ENCODE measurements at places on chromosomes 1 and 21.

- DNase-seq, result no peak
These were observed 56.2 kb upstream of the LBR start for GRCh38 chr1:225483818-225484656.

- no peak for DNase-seq
These were observed 2.7 kb upstream of the CFAP141 start for GRCh38 chr1:154208677-154209388.

DNA sequence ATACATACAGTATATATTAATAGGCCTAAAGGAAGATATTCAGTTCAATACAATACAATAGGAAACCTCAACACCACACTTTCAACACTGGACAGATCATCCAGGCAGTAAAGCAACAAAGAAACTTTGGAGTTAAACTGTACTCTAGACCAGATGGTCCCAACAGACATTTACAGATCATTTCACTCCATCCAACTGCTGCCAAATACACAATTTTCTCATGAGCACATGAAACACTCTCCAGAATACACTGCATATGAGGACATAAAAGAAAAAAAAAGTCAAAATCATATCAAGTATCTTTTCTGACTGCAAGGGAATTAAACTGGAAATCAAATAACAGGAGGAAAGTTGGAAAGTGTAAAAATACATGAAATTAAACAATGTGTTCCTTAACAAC, 607.5 kb upstream of the BRINP3 start:
- DNase-seq, result no peak

GRCh38 chr1:226778657-226779058, 39.6 kb upstream of the ITPKB start:
- DNase-seq, result no peak

DNA sequence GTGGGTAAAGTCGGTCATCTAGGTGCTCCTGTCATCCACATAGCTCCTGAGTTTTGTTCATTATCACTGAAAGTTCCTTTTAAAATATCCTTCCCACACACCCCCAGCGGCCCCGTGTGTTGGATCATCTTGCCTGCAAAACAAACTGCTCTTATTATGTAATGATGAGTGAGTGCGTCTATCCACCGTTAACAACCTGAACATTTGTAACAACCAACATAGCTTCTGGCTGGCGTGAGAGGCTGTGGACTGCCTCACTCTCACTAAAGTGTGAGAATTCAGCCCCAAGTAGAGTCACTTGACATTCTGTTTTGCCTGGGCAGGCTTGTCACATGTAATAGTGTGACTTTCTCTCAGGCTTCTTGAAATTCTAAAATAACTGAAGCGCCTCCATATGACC, 14.5 kb upstream of the KCNA2 start:
- DNase-seq, result no peak

DNA sequence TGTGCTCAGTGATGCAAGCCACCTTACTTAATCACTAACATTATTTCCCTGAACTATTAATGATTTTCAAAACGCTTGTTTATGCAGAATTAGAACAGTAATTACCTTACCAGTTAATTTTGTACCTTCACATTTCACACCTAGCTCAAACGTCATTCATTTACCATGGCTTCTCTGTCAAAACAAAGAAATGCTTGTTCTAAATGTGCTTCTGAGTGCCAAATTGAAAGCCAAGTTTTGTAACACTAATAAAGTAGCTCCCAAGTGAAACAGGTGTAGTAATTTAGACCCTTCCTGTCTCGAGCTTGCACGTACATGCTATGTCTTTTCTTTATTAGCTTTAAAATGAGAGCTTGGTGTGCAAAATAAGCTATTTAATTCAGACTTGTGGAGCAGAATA, 533.7 kb upstream of the PKN2 start:
- no peak for DNase-seq

GRCh38 chr1:89602871-89603404, 30.0 kb upstream of the LRRC8C start:
- no peak for DNase-seq

GRCh38 chr1:194447636-194448035, 1261.2 kb upstream of the B3GALT2 start:
- DNase-seq, result no peak

- DNase-seq, result no peak
These were observed 777 bp downstream of the FLAD1 start for GRCh38 chr1:154983776-154984466.

DNA sequence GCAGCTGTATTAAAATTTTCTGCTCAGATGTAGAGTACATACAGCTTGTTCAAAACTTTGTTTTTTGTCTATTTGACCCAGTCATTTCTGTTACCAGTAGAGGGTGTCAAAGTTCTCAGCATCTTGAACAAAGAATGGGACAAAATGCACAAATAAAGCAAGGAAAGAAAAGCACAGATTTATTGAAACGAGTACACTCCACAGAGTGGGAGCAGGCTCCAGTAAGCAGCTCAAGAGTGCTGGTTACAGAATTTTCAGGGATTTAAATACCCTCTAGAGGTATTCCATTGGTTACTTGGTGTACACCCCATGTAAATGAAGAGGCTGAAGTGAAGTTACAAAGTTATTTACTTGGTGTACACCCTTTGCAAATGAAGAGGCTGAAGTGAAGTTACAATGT, 8.9 kb upstream of the PRMT6 start:
- no peak for DNase-seq

DNA sequence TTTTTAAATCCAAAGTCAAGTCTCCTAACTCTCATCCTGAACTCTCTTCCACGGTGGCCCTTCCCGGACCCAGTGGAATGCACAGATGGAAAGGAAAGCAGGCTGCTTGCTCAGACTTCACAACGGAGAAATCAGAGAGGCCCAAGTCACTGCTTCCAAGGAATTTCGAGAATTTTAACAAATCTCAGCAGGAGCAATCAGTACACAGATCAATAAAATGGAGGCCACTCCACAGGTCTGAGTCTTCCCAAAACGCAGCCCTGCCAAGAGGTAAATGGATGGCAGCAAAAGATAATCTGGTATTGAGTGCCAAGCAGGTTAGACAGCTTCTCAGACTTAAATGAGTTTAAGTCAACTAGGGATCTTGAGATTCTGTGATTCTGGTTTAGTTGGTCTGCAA, 81.1 kb upstream of the TIAM1 start:
- DNase-seq, result no peak

DNA sequence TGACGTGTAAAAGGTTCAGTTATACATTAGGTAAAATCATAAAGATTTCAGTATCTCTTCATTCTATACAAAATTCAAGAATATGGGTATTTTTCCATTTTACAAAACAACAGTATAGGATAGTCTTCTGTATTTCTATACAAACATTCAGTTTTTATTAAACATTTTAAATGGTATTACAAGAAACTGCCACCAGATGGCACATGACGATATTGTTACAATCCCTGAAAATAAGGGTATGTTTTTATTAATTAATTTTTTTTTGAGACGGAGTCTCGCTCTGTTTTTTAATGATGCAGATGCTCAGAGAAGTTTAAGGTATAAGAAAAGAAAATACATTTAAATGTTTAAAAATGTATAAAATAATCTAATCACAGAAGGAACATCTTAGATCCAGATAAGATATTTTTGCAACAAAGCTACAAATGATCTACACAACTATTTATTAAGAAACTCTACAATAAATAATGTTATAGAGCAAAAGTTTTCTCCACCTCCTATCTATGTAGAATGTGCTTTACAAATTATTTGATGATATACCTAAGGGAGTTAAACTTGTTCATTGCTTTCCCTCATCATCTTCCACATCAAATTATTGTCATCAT, 23.5 kb upstream of the RSBN1 start:
- peak; percentile 81 for DNase-seq

- no peak for DNase-seq
These were observed 1.6 kb downstream of the PHF13 start for GRCh38 chr1:6614929-6615785.

DNA sequence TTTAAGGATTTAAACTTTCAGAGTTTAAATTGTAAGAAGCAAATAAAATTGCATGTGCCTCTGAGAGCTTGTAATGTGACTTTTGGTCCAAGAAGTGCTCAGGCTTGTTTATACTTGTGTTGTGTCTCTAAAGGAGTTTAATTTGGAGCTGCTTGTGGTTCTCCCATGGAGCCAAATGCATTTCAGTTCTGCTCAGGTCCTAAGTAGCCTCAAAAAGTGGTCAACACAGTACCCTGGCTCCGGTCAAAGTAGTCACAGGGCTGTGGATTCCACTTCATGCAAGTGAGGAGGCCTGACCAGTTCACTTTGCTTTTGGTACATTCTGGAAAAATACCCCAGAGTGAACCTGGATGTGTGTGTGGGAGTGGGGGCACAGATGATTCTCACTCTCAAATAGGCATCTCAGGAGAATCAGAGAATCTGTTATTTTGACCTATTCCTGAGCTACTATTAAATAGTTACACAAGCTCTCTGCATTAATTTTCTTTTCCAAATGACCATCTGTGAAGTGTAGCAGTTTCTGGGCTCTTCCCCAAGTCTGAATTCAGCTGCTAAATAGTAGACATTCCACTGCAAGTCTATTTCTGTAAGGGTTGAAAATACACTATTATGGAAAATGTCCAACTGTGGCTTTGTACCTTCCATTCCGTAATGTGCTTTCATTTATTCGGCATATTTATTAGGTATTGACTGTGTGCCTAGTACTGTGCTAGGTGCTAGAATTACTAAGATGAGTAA, 31.7 kb upstream of the AGO1 start:
- DNase-seq, result no peak

GRCh38 chr1:227240983-227241382, 77.3 kb downstream of the CDC42BPA start:
- DNase-seq, result no peak

DNA sequence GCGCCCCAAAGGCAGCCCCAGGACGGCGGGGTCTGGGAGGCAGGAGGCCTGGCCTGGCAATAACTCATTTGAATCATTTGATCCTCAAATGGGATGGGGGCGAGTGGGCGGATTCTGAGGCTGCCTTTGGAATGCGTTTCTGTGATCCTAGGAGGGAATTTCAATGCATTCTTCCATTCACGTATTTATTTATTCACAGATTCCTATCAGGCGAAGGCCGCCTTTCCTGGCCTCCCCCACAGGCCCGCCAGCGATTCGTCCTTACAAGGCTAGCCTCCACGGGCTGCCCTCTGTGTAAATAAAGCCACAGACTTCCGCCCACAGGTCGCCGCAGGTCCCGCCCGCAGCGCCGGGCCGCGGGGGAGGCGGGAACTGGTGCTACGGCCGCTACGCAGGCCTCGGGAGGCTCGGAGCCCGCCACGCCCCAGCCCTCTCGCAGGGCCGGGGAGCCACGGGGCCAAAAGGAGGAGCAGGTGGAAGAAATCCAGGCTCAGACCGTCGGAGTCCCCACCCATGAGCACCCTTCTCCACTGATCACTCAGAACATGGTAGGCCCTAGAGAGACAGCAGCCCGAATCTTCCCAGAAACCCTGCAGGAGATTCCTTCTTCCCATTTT, 31.3 kb upstream of the JUN start:
- peak; percentile 62 for DNase-seq

DNA sequence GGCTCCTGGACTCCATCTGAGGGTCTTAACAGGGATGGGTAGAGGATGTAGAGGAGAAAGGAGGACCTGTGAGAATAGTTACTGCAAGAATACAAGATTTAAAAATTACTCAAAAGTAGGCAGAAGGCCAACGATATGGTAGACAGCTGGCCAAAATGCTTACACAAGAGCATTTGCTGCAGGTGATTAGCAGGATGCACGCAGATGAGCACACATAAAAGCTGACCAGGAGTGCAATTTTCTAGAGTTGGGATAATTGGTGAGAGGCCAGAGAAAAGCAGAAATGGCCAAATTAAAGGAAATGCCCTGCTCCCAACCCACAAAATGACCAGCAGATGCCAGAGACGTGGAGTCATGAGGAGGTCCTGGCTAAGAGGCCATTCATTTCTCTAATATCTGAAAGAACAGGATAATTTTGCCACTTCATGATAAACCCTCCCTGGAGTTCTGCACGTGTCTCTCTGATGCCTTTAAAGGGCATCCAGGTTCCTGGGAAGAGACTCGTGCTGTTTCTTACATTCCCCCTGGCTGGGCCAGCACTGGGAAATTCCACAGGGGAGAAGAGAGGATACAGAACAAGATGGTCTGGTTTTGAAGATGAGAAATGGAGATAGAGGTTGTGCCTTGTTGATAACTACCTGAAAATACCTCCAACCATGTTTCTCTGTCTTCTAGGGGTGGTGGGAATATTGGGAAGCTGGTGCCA, 62.3 kb upstream of the KCNA3 start:
- DNase-seq, result no peak

GRCh38 chr21:16838331-16838730, 674.5 kb upstream of the CXADR start:
- DNase-seq, result no peak

GRCh38 chr1:26044971-26045721, 772 bp downstream of the SLC30A2 start:
- no peak for DNase-seq

GRCh38 chr1:203069030-203069747, 16.6 kb downstream of the MYOG start:
- DNase-seq, result no peak

DNA sequence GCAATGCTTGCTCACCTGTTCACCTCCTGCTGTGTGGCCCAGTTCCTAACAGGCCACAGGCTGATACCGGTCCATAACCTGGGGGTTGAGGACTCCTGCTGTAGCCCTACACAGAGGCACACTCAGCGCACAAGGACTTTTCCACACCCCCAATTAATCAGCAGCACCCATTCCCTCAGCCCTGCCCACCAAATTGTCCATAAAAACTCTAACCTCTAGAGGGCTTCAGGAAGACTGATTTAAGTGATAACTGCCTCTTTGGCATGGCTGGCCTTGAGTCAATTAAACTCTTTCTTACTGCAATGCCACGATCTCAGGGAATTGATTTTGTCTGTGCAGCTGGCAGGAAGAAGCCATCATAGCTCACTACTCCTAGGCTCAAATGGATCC, 71.3 kb upstream of the MUTYH start:
- DNase-seq, result peak; percentile 22

- DNase-seq, result peak; percentile 43
These were observed 98.7 kb upstream of the RGS1 start for GRCh38 chr1:192476802-192477298.

- DNase-seq, result no peak
These were observed 5.1 kb downstream of the GORAB start for GRCh38 chr1:170536924-170537551.

DNA sequence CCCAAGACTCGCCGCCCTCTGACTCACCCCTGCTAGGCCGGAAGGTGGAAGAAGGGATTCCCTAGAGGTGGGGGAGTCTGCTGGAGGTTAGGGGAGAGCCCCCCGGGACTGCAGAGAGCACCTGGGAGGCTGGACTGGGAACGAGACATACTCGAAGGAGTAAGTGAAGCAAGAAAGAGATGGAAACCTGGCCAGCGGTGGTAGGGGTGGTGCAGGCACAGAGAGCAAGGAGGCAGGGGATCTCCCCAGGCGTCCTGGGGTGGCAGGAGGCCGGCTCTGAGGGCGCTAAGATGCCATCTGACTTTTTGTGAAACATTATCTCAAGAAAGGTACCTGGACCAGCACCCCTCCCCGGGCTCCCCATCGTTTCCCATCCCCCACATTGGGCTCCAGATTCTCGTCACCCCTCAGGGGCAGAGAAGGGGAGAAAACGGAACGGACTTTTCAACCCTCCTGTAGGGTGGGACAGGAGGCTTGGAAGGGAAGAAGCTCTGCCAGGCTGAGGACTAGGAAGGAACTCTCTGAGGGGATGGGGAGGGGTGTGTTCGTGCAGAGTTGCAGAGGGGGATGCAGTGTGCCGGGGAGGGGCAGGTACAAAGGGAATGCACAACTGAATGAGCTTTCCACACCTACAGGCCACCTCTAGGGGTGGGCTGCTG, 708 bp downstream of the CHRNB2 start:
- DNase-seq, result no peak
